T-cell (primary cell): ENCODE measurements at places on chromosomes 1 and 21. TPM values are rescaled to one million over a fixed set of nuclear protein-coding genes. Genes with fewer than 3 reads are reported as not detected.

- peak overlapping the region; percentile 0 for H3K4me3 ChIP-seq
- peaks cover 13% of the 10 kb centered on the region for H3K4me1 ChIP-seq
- peak overlapping the region; percentile 8 for H3K27ac ChIP-seq
- no peak for DNase-seq
- no peaks in the 10 kb centered on the region for H3K36me3 ChIP-seq
Measured at GRCh38 chr1:52139817-52140540, 1.9 kb upstream of the ZFYVE9 start.

DNA sequence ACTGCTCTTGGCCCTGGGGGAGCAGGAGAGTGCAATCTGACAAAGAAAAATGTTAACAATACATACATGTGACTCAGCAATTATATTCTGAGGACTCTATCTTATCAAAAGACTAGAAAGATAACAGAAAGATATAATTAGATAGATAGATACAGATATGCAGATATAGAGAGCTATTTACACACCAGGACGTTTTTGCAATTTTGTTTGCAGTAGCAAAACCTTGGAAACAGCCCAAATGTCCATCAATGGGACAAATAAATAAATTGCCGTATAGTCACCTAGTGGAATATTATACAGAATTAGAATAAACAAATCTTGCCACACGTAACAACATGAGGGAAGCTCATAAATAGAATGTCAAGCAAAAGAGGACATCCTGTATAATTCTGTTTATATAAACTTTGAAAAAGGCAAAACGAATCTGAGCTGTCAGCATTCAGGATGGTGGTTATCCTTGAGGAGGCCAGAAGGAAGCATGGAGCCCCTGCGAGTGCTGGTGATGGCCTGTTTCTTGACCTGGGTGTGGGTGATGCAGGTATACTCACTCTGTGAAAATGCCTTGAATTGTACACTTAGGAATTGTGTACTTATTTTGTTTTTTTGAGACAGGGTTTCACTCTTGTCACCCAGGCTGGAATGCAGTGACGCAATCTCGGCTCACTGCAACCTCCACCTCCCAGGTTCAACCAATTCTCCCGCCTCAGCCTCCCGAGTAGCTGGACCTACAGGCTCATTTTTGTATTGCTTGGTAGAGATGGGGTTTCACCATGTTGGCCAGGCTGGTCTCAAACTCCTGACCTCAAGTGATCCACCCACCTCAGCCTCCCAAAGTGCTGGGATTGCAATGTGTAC is 12.8 kb upstream of the TRIM63 start:
- peaks cover 32% of the 10 kb centered on the region for H3K27me3 ChIP-seq
- DNase-seq, result no peak
- no peak overlapping the region for H3K27ac ChIP-seq

GRCh38 chr1:101124405-101124804 is 98.8 kb upstream of the DPH5 start:
- H3K27me3 ChIP-seq, result no peaks in the 10 kb centered on the region
- peaks cover 47% of the 10 kb centered on the region for H3K4me1 ChIP-seq
- no peak for DNase-seq
- H3K27ac ChIP-seq, result no peak overlapping the region
- no peak overlapping the region for H3K4me3 ChIP-seq
- H3K36me3 ChIP-seq, result no peaks in the 10 kb centered on the region

- no peak for DNase-seq
- no peak overlapping the region for H3K27ac ChIP-seq
- no peak overlapping the region for H3K4me3 ChIP-seq
- peaks cover 86% of the 10 kb centered on the region for H3K27me3 ChIP-seq
- no peaks in the 10 kb centered on the region for H3K36me3 ChIP-seq
Measured at GRCh38 chr1:118993700-118994026, 5.5 kb upstream of the TBX15 start.

GRCh38 chr1:113849072-113849471 is 22.4 kb downstream of the PTPN22 start:
- H3K36me3 ChIP-seq, result peaks cover 7% of the 10 kb centered on the region
- peaks cover 11% of the 10 kb centered on the region for H3K4me1 ChIP-seq
- H3K27me3 ChIP-seq, result no peaks in the 10 kb centered on the region
- H3K4me3 ChIP-seq, result no peak overlapping the region
- no peak for DNase-seq

DNA sequence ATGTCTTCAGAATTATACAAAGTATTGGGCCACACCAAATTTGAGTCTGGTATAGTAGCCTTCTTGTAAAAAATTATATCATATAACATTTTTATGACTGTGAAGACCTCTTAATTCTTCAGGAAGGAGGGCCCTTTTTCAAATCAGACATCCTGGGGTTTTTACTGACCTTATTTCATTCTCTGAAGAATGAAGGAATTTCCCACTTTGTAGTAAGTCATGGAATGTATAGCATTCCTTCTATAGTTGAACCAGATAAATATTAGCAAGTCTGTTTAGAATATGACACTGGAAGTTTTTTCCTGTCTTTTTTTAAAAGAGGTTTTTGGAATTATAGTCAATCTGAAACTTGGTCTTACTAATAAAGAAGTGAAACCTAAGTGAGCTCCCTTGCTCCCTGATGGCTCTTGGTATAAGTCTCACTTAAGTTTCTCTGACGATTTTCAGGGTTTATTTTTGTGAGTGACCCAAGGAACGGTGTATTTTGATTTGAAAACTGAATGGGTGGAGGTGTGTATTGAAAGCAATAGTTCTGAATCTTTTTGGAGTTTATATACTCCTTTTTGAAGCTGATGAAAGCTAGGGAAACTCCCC is 23.7 kb downstream of the SNX27 start:
- no peak overlapping the region for H3K4me3 ChIP-seq
- no peak overlapping the region for H3K27ac ChIP-seq
- peaks cover 13% of the 10 kb centered on the region for H3K36me3 ChIP-seq
- no peak for DNase-seq
- no peaks in the 10 kb centered on the region for H3K4me1 ChIP-seq

The CRNN gene
- not detected for total RNA-seq

- no peak overlapping the region for H3K27ac ChIP-seq
- DNase-seq, result no peak
- H3K36me3 ChIP-seq, result no peaks in the 10 kb centered on the region
- H3K27me3 ChIP-seq, result no peaks in the 10 kb centered on the region
Measured at GRCh38 chr1:64065571-64065970, 137.9 kb upstream of the UBE2U start.

DNA sequence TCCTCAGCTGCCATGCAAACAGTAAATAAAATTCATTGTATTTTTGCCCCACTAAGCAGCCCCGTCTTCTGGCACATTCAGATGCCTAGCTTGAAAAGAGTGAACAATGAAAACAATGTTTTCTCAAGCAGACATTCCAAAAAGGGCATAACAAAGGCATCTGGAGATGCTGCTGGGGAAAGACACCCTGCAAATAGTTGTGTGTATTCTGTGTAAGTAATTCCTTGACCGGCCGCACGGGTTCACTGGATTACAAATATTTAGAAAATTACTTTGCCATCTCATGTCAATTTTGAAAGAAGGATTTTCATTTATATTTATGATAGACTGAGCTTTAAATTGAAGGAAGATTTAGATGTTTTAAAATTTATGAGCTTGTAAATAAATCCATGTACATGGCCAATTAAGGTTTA is 142.2 kb downstream of the SLC45A1 start:
- no peak for DNase-seq
- no peak overlapping the region for H3K27ac ChIP-seq
- no peak overlapping the region for H3K4me3 ChIP-seq
